ENCODE measurements at places on chromosomes 2 and 18.

DNA sequence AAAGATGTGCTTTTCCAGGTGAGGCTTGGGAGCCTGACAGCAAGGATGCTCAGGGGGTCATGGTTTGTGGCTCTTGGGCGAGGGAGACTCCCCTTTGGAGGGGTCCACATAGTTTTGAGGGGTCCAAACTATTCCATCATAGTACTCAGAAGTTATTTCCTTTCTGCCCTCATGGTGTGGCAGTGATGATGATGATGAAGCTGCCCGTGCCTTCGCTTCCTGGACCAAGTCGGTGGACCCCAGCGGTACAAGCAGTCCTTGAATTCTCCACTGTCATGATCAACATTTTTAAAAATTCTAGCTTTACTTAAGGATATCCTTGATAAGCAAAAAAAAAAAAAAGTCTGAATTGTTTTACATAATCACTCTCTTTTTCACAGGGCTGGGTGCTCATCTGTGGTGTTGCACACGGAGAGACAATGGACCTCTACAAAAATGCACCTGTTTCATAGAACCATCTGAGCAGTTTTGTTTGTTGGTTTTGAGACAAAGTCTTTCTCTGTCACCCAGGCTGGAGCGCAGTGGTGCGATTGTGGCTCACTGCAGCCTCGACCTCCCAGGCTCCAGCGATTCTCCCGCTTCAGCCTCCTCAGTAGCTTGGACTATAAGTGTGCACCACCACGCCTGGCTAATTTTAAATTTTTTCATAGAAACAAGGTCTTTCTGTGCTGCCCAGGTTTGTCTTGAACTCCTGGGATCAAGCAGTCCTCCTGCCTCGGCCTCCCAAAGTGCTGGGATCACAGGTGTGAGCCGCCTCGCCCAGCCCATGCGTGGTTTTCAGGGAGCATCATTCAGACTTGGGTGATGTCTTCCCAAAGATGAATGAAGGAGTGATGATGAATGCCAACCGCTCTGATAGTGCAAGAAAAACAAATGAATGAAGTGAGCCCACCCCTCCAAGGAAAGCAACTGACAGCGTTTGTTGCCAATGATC lies 271.4 kb upstream of the HDAC4 start:
- DNase-seq = no peak

DNA sequence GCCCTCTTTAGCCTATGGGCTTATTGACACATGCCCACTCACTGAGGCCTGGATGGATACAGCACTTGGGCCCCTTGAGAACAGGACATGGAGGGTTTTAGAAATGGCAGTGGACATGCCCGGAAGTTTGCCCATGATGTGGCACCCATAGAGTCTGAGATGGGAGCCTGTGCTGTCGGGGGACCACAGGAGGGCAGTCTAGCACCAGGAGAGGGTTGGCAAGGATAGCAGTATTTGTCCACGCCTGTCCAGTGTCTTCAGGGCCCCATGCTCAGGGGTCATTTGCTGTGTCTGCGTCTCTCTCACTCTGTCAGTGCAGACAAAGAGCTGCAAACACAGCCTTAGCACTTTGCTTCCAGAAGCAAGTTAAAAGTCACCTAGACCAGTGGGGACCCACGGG lies 48.7 kb downstream of the IL1RL2 start:
- DNase-seq = no peak

- no peak for DNase-seq
Measured at GRCh38 chr18:48896875-48897511, 53.8 kb downstream of the SMAD7 start.

GRCh38 chr18:48136827-48137373 lies 206.4 kb upstream of the SMAD2 start:
- no peak for DNase-seq

GRCh38 chr18:79615091-79615490 lies 64.5 kb upstream of the CTDP1 start:
- DNase-seq = no peak

DNA sequence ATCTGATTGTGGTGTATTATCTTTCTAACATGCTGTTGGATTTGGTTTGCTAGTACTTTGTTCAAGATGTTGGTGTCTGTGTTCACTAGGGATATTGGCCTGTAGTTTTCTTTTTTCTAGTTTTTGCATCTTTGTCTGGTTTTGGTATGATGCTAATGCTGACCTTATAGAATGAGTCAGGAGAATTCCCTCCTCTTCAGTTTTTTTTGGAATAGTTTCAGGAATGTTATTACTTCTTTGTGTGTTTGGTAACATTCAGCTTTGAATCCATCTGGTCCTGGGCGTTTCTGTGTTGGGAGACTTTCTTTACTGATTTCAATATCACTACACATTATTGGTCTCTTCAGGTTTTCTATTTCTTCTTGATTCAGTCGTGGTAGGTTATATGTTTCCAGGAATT lies 124.2 kb upstream of the EPB41L5 start:
- no peak for DNase-seq

DNA sequence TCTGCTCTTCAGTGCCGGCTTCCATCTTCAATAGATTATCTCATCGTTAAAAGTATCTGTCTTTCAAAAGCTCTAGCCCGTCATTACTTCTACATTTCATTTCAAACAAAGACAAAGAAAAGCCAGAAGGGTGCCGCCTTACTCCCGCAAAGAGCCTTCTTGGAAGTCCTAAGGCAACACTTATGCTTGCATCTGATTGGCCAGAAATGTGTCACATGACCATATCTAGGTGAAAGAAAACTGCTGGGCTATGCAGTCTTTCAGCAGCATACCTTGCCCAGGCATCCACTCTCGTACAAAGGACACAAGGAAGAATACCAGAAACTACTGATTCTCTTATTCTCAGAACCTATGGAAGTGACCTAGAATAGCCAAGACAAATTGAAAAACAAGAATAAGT lies 217.1 kb upstream of the SLC35G4 start:
- no peak for DNase-seq

DNA sequence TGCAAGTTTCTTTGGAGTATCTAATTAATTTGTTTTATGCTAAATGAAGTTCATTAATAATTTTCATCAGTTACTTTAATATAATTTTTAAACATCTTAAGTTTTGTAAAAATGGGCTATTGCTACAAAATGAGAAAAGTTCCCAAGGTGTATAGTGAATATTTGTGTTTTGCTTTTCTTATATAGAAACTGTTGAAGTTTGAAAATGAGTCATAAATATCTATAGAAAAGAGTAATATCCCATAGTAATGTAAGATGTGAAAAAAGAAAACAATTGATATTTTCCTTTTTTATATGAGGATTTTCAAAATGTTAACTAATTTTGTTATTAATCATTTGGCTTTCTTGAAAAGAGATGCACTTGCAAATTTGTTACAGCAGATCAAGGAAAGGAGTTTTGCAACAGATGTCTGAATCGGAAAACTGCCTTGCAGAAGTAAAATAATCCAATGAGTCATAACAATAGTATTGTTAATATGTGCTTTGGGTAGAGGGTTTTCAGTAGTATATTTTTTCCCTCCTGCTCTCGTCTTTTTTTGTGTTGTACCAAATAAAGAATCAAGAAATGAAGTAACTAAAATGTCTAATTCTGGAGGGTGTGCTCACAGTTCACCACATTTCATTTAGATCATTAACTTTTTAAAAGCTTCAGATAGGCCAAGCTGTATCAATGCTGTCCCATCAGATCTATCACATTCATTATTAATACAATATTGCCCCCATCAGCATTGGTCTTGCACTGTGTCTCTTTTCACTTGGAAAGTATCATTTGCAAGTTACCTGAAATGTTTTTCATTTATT lies 15.5 kb downstream of the DUSP19 start:
- no peak for DNase-seq

GRCh38 chr2:24743924-24744323 lies 49.3 kb downstream of the PTRHD1 start:
- DNase-seq = no peak

GRCh38 chr2:175025233-175025632 lies 20.1 kb upstream of the CHN1 start:
- DNase-seq = no peak

- DNase-seq = no peak
Measured at GRCh38 chr18:46278481-46279465, 174.6 kb downstream of the HAUS1 start.

DNA sequence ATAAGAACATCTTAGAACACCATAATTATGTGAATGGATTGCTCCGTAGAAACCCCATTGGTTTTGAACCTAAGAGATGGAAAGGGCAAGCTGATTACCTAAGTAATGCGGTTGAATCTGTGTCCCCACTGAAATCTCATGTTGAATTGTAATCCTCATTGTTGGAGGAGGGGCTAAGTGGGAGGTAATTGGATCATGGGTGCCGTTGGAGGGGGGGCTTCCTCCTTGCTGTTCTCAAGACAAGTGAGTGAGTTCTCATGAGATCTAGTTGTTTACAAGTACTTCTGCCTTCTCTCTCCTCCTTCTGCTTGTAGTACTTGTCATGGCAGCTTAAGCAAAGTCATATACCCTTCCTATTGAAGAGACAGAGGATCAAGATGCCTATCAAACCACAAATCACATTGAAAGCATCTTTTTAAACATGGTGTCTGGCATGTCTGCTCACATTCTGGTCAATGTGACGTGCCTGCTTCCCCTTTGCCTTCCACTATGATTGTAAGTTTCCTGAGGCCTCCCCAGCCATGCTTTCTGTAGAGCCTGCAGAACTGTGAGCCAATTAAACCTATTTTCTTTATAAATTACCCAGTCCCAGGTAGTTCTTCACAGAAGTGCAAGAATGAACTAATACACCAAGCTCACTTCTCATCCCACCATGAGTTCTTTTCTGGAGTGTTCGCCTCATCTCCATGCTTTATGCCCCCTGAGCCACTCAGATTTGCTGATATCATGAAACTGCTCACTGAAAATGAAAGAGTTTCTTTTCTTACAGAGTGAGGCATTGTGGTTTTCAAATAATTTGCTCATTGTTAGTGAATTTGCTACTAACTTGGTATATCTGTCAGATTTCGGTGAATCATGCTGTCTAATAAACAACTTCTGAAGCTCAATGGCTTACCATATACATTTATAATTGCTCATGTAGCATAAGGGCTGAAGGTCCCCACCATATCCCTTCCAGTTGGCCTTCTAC lies 23.6 kb downstream of the KCNE4 start:
- DNase-seq = no peak

DNA sequence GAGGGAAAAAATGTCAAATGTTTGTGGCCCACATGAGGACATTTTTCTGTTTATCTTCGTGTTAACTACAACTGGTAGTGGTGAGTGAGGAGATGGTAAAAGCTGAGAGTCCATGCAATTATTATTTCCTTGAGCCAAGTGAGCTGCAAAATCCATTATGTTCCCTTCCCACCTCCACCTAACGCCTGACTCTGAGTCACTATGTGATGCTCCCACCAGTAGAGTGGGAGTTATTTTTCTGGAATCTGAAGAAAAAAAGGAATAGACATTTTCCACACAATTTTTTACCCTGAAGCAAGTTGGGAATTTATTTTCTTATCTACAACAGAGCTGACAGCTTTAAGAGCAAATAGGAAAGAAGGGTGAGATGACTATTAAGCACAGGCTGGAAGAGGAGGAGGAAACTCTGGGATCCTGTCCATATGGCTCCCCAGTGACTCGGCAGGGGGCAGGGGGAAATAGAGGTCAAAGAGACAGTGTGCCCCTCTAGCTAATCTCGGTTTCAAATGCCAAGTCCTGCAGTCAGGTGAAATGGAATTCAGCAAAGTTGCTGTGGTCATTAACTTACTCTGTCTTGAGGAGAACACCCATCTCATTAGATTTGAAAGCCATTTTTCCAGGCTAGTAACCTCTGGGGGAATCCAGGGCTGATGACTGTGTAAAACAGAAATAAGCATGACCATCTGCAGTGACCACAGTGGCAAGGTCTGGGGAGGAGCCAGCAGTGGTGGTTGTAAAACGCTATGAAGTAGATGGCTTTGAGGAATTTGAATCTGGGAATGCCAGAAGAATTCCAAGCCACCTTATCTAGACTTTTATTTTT lies 463.9 kb downstream of the STK39 start:
- DNase-seq = no peak

GRCh38 chr2:74179063-74179865 lies 585 bp upstream of the MOB1A start:
- DNase-seq = no peak

GRCh38 chr18:21004726-21005125 lies 106.9 kb downstream of the ROCK1 start:
- no peak for DNase-seq

- DNase-seq = no peak
Measured at GRCh38 chr2:112493048-112493447, 11.1 kb downstream of the TTL start.

DNA sequence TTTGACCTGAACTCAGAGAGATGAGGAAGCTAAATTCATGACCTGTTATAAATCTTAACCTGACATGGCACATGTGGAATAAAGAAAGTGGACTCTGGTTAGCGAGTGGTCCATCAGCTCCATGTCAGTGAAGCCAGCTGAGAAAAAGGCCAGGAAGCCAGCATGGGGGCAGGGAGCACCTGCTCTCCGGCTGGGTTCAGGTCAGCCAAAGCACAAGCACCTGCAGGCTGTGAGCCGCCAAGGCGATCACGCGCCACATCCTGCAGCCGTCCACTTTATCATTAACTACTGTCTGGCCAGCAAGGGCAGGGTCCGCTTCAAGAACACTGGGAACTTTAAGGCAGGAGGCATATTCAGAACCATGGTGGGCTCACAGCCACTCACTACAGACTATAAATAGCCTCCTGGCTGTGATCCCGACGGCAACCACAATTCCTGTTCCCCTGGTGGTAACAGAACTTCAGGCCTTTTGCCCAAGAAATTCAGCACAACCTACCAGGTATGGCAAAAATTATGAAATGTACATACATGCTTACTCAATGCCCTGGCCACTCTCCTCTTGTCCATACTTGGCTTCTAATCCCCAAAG lies 35.5 kb downstream of the ACVR1 start:
- DNase-seq = no peak
